ENCODE measurements at places on chromosomes 16 and 17. TPM values are rescaled to one million over a fixed set of nuclear protein-coding genes. Genes with fewer than 3 reads are reported as not detected.
A peak's percentile ranks its signal among the peaks of the same experiment; 100 is the strongest.

DNA sequence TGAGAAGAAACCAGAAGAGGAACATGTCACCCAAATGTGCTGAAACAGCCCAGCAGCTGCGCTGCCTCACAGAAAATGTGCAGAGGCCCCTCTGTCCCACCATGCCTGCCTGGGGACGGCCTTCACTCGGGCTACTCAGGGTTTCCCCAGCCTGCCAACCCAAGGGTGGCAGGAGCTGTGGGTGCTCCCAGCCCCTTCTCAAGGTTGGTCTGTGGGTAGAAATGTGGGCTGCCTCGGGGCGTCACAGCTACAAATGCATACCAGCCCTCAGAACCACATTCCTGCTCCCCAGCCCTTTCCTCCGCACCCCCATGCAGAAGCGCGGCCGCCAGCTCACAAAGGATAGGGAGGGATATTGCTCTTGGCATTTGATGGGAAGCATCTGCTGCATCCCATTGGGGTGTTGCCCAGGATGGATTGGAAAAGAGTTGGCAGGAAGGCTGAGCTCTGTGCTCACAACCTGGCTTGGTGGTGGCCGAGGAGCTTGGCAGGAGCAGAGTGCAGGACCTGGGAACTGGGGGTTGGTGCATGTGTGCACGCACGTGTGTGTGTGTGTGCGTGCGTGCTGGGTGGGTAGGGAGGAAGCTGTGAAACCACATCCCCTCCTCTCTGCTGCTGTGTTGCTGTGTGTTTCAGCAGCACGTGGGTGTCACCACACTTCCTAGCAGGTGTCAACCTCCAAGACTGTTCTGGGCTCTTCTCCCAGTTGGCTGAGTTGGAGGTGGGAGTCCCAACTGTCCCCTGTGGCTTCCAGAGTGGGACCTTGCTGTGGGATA is 304.4 kb downstream of the SEC14L1 start:
- DNase-seq: peak; percentile 55

DNA sequence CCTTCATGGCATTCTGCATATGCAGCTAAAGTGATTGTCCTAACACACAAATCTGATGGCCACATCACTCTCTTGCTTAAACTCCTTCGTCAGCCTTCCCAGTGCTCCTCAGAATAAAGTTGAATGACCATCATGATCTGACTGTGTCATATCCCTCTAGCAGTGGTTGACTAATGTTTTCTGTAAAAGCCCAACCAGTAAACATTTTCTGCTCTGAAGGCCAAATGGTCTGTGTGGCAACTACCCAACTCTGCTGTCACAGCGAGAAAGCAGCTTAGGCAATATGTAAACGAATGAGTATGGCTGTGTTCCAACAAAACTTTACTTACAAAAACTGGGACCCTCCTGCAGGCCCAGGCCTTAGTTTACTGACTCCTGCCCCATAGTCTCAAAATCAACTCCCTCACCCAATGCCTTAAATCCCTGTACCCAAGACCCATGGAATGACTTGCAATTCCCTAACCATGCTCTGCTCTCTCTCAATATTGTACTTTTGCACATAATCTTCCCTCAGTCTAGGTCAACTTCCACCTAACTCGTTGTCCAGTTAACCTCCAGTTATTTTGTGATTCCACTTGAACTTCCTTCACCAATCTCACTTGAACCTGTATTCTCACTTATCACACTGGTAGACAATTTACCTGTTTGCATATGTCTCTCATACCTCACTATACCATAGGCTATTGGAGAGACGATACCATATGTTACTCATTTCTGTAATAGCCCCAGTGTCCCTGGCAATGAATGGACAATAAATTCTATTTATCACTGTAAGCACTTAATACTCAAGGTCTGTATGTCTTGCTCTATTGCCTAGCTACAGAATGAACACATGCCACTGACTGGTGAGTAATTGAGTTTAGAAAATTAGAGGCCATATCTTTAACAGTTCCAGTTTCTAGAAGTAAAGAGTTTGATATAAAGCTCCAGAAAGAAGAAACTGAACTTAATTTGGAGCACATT is 29.1 kb downstream of the TMEM100 start:
- DNase-seq: peak; percentile 51

GRCh38 chr17:33469421-33469820 is 176.3 kb upstream of the ASIC2 start:
- no peak for DNase-seq

- no peak for DNase-seq
Measured at GRCh38 chr16:10995565-10995964, 51.2 kb downstream of the CLEC16A start.

DNA sequence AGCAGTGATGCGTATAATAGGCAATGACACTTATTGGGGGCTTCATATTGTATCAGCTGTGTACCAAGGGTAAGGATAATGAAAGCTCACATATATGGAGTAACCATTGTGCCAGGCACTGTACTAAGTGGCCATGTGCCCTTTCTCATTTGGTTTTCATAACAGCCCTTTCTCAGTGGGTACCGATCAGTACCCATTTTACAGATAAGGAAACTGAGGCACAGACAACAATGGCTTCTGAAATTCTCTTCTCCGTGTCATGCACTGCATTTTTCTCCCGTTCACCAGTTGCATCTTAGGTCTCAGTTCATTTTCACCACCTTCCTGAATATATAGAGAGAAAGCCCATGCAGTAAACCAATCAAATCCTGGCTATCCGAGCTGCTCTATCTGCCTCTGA is 216.7 kb upstream of the RBFOX1 start:
- DNase-seq: no peak

DNA sequence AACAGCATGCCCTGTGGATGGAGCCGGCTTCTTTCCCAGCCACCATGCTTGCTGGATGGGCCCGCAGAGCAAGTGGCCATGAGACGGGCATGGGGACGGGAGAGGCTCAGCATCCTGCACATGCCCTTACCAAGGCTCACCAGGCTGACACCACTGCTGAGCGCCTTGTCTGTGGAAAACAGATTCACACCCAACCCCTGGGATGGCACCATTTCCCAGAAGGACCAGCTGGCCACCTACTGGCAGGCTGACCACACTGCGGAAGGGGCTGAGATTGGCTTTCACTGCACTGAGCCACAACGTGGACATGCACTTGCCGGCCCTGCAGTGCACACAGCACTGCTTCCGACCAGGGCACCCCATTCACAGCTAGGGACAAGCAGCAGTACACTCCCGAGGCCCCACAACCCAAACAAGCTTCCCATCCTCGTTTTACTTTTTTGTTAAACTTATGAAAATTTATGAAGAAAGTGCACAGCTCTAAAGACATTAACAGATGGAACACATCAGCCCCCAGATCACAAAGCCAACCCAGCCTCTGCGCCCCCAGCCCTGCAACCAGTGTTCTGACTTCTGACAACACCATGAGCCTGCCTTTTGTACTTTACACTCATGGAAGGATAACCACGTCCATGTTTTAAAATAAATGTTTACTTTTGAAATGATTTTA is 13.9 kb upstream of the KRTAP17-1 start:
- DNase-seq: peak; percentile 67

- no peak for DNase-seq
Measured at GRCh38 chr16:72517154-72517553, 345.2 kb upstream of the PMFBP1 start.

The WDR59 gene
- total RNA-seq: 10.0 TPM

The INCA1 gene
- 0.40 TPM for total RNA-seq

DNA sequence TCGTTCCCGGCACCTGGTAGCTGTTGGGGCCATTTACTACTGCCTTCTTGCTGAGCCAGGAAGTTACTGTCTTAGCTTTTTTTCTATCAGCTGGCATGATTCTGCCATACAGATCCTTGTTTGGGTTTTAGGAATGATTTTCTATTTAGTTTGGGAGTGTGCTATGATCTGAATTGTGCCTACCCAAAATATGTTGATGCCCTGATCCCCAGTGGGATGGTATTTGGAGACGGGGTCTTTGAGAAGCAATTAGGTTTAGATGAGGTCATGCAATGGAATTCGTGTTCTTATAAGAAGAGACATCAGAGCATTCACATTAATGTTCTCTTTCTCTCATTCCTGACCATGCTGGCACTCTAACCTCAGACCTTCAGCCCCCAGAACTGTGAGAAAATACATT is 59.4 kb upstream of the HS3ST2 start:
- DNase-seq: no peak

- peak; percentile 35 for DNase-seq
Measured at GRCh38 chr17:34178092-34178491, 77.0 kb upstream of the CCL2 start.

All from lung microvascular endothelial cell (primary cell).